ENCODE measurements at places on chromosomes 3 and 15. TPM values are rescaled to one million over a fixed set of nuclear protein-coding genes. Genes with fewer than 3 reads are reported as not detected.
A peak's percentile ranks its signal among the peaks of the same experiment; 100 is the strongest.

The CHST2 gene
- total RNA-seq: 1.1 TPM

GRCh38 chr3:122555275-122556071, 8.6 kb downstream of the PARP9 start:
- DNase-seq: peak; percentile 57
- H3K4me1 ChIP-seq: peaks cover 3% of the 10 kb centered on the region
- peaks cover 22% of the 10 kb centered on the region for H3K36me3 ChIP-seq
- H3K27ac ChIP-seq: no peak overlapping the region

- no peak overlapping the region for H3K4me3 ChIP-seq
- H3K4me1 ChIP-seq: peaks cover 2% of the 10 kb centered on the region
- H3K27ac ChIP-seq: no peak overlapping the region
- no peaks in the 10 kb centered on the region for H3K27me3 ChIP-seq
These were observed 333.4 kb downstream of the NAALADL2 start for GRCh38 chr3:175192536-175192935.

- 0 out of 2 replicates have a peak, but pooled peaks cover 3% of the 10 kb centered on the region for H3K4me1 ChIP-seq
- no peak overlapping the region for H3K27ac ChIP-seq
- H3K36me3 ChIP-seq: peaks cover 6% of the 10 kb centered on the region
- no peak overlapping the region for H3K4me3 ChIP-seq
These were observed 29.7 kb downstream of the ACAD11 start for GRCh38 chr3:132629928-132630327.

DNA sequence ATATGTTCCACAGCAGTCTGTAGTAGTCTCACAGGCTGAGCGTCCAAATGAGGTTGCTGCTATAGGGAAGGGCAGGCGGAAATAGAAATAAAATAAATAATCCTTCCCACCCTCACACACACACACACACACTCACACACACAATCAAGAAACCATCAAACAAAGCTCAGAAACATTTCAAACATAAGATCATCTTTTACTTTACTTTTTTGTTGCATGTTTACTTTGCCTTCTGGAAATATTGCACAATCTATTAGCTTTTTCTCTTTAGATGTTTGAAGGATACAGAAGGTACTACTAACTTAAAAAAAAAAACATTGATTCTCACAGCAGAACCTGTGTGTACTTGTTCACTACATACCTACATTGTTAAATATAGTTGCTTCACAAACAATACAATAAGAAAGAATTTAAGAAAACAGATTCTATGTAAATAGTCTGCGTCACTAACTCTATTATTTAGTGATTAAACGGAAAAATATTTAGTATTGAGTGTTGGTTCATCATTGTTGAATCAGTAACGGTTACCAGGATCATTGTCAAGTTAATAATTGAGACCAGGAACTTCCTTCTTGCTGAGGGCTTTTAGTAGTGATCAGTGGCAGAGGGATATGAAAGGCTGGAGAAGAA, 20.5 kb downstream of the ALCAM start:
- peak overlapping the region; percentile 74 for H3K27ac ChIP-seq
- peaks cover 4% of the 10 kb centered on the region for H3K4me1 ChIP-seq
- peaks cover 2% of the 10 kb centered on the region for H3K36me3 ChIP-seq
- H3K4me3 ChIP-seq: no peak overlapping the region
- H3K27me3 ChIP-seq: no peaks in the 10 kb centered on the region
- DNase-seq: peak; percentile 32

DNA sequence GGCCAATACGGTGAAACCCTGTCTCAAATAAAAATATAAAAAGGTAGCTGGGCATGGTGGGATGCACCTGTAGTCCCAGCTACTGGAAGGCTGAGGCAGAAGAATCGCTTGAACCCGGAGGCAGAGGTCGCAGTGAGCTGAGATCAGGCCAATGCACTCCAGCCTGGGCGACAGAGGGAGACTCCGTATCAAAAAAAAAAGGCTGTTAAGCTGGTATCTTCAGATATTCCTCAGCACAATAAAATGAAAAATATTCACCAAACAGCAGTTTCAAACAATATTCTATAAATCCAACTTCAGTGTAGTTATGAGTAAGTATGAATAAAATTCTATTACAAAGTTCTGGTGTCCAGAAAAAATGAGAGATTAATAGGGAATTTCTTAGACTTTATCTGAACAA, 14.2 kb downstream of the DENND4A start:
- no peaks in the 10 kb centered on the region for H3K4me1 ChIP-seq
- H3K27ac ChIP-seq: no peak overlapping the region
- H3K4me3 ChIP-seq: no peak overlapping the region
- no peaks in the 10 kb centered on the region for H3K36me3 ChIP-seq
- no peaks in the 10 kb centered on the region for H3K27me3 ChIP-seq
- no peak for DNase-seq

GRCh38 chr3:37295925-37296324, 121.5 kb upstream of the LRRFIP2 start:
- no peaks in the 10 kb centered on the region for H3K27me3 ChIP-seq
- no peak overlapping the region for H3K4me3 ChIP-seq
- DNase-seq: peak; percentile 46
- H3K36me3 ChIP-seq: peaks cover 24% of the 10 kb centered on the region
- peaks cover 2% of the 10 kb centered on the region for H3K4me1 ChIP-seq

DNA sequence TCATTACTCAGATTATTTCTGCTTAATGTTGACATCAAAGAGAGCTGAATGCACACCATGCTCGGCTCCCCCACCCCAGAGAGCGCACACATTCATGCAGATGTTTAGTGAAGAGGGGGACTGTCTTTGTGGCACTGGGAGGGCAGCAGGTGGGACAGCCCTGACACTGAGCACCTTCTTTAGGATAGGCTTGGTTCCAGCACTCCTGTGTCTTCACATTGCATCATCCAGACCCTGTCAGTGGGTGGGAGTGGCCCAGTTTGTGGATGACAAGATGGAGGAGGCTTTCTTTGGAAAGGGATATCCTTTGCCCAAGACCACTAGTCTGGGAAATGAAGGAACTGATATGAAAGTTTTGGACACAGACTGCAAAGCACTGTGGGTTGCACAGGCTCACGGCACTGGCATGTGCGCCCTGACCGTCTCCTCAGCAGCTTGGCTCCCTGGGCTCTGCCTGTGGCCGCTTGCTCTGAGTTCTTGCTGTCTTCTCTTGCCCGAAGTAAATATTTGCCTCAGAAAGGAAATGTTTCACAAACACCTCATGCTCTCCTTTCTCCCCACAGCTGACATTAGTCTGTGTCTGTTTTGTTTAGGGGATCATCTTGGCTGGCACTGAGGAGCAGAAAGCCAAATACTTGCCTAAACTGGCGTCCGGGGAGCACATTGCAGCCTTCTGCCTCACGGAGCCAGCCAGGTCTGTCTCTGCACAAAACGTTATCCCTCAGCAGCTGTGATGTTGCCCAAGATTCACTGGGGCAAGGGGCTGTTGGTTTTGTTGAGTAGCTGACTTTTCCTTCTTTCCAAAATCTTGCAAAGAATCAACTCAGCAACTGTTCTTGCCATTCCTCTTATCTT, 16.6 kb downstream of the ACAD9 start:
- no peaks in the 10 kb centered on the region for H3K4me1 ChIP-seq
- H3K4me3 ChIP-seq: no peak overlapping the region
- H3K36me3 ChIP-seq: peaks cover 56% of the 10 kb centered on the region
- DNase-seq: peak; percentile 8
- H3K27me3 ChIP-seq: no peaks in the 10 kb centered on the region

- no peaks in the 10 kb centered on the region for H3K27me3 ChIP-seq
- H3K4me3 ChIP-seq: no peak overlapping the region
- peaks cover 2% of the 10 kb centered on the region for H3K4me1 ChIP-seq
- peaks cover 15% of the 10 kb centered on the region for H3K36me3 ChIP-seq
- no peak overlapping the region for H3K27ac ChIP-seq
- DNase-seq: peak; percentile 48
These were observed 57.3 kb downstream of the NECTIN3 start for GRCh38 chr3:111128884-111129283.

GRCh38 chr3:133860519-133860918, 35.2 kb downstream of the RAB6B start:
- H3K4me3 ChIP-seq: no peak overlapping the region
- no peaks in the 10 kb centered on the region for H3K4me1 ChIP-seq
- H3K27ac ChIP-seq: no peak overlapping the region
- H3K27me3 ChIP-seq: peaks cover 20% of the 10 kb centered on the region

The REC114 gene
- total RNA-seq: not detected

All from IMR-90 (cell line).